ENCODE measurements at places on chromosomes 3 and 15. TPM values are rescaled to one million over a fixed set of nuclear protein-coding genes. Genes with fewer than 3 reads are reported as not detected.

CCDC191 gene
- 3.5 TPM for total RNA-seq

NPAP1 gene
- not detected for total RNA-seq

CD80 gene
- total RNA-seq, result 3.7 TPM

LIPC gene
- not detected for total RNA-seq

THAP10 gene
- total RNA-seq, result 0.51 TPM

SI gene
- not detected for total RNA-seq

GRAMD2A gene
- total RNA-seq, result not detected

SENP8 gene
- 2.5 TPM for total RNA-seq

LMAN1L gene
- total RNA-seq, result not detected

KLHL6 gene
- total RNA-seq, result 63.5 TPM

ABTB1 gene
- 14.8 TPM for total RNA-seq

SLCO2A1 gene
- total RNA-seq, result not detected

ITPKA gene
- total RNA-seq, result 3.5 TPM

ZPLD1 gene
- not detected for total RNA-seq

MASP1 gene
- total RNA-seq, result not detected

WDR93 gene
- not detected for total RNA-seq

BRK1 gene
- 76.1 TPM for total RNA-seq

GOLGA6L9 gene
- 1.9 TPM for total RNA-seq

EXD1 gene
- not detected for total RNA-seq

MESP2 gene
- total RNA-seq, result not detected

GABRB3 gene
- 0.17 TPM for total RNA-seq

DGKG gene
- total RNA-seq, result 0.39 TPM

FBXL2 gene
- not detected for total RNA-seq

NAA50 gene
- total RNA-seq, result 112 TPM

ARL14 gene
- total RNA-seq, result not detected

TMEM212 gene
- not detected for total RNA-seq

TRPM1 gene
- not detected for total RNA-seq

GALNT15 gene
- total RNA-seq, result not detected

HYKK gene
- 2.2 TPM for total RNA-seq

GOLGA6L2 gene
- total RNA-seq, result not detected

BFSP2 gene
- total RNA-seq, result not detected

VILL gene
- total RNA-seq, result 9.9 TPM

CISH gene
- total RNA-seq, result 319 TPM

REC114 gene
- total RNA-seq, result not detected

ZKSCAN7 gene
- 1.3 TPM for total RNA-seq

Measured in activated CD4-positive, alpha-beta memory T cell treated with anti-CD3 and anti-CD28 coated beads for 36 hours (primary cell).